Panc1 (cell line): ENCODE measurements at places on chromosomes 7 and 10.

DNA sequence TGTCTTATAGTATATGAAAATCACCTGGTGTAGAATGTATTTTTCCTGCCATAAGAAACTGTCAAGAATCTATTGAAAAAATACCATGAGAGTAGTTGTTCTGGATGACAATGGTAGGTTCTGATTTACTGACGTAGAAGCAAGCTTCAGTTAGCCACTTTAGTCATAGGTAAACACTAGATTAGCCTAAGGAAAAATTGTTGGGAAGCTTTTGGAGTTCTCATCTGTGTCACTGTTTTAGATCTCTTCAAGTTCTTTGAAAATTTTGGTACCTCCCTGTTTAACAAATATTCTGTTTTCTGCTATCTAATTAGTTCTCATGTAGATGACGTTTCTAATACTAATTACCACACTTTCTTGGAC lies 131.8 kb downstream of the ADK start:
- DNase-seq = no peak

- DNase-seq = no peak
Observed at GRCh38 chr10:70884741-70885140, 3.6 kb downstream of the PCBD1 start.

- DNase-seq = no peak
Observed at GRCh38 chr7:111864291-111864976, 302.1 kb upstream of the IMMP2L start.

DNA sequence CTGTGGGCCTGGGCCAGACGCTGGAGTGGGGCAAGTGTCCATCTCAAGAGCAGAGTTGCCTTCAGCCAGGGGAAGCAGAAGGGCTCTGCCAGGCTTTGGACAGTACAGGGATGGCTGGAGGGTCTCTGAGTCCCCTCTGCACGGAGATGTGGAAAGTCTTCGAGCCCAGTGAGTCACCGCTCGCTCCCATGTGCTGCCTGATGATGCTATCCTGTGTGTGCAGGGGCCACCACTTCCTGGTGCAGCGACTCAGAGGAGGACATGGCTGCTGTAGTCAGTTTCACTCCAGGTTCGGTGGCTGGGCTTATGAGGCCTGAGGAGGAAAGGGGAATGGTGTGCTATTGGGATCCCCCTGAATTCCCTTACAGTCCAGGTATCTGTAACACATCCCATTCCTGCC lies 6.0 kb downstream of the ADCYAP1R1 start:
- no peak for DNase-seq

- DNase-seq = no peak
Observed at GRCh38 chr10:49741108-49741995, 20.8 kb downstream of the OGDHL start.

DNA sequence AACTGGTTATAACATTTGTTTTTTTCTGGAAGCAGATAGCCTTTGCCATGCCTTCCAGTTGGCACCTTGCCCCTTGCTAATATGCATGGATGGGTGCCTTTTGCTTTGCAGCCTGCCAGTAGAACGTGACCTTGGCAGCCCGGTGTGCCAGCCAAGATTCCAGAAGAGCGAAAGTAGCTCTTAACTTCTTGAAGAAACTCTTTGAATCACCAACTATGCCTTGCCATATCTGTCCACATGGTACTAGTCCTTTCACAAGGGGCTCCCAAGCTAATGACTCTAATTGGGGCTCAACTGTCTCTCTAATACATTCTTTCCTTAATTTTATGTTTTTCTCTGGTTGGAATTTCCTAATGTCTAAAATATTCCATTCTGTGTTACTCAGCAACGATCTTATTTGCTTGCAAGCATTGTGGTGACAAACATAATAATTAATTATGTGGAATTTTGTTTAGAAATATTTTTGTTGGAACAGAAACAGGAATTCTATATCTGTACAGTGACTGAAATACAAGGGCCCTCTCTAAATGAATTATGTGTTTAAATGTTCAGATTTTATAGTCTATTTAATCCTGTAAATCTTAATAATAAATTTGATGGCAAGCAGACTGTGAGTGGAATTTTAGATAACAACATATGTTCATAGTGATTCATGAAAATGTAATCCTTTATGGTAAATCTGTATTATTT lies 45.8 kb downstream of the HDAC9 start:
- no peak for DNase-seq

DNA sequence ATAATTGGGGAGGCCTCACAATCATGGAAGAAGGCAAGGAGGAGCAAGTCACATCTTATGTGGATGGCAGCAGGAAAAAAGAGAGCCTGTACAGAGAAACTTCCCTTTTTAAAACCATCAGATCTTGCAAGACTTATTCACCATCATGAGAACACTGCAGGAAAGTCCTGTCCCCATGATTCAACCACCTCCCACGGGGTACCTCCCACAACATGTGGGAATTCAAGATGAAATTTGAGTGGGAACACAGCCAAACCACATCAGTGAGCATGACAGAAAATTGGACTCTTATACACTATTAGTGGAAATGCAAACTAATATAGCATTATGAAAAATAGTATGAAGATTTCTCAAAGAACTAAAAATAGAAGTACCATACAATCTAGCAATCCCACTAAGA lies 271.2 kb downstream of the MAGI2 start:
- no peak for DNase-seq

GRCh38 chr10:68082872-68083271 lies 7.8 kb upstream of the HERC4 start:
- DNase-seq = no peak

DNA sequence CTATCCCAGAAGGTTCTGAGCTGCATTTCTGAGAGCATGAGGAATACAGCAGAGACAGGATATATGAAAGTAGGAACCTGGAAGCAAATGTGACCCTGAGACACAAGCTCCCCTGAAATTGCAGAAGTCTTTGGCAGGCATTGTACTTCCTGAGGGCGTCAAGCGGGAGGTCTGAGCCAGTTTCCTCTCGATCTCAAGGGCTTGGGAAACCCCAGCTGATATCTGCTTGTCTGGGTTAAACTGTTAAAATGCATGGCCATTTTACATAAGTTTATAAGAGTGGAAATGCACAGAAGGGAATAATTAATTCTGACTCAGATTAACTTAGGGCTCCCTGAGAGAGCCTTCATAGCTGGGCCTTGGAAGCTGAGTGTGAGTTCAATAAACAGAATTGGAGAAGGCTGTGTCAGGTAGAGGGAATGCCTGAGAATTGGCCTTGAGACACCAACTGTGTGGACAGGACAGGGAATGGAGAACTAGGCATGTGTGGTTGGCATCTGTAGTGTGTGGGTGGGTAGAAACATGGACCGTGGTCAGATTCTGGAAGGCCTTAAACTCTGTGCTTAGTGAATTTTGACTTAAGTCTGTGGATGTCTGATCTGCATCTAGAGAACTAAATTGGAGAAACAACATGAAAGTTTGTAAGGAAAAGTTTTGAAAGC lies 53.3 kb downstream of the WIPF3 start:
- DNase-seq = no peak

DNA sequence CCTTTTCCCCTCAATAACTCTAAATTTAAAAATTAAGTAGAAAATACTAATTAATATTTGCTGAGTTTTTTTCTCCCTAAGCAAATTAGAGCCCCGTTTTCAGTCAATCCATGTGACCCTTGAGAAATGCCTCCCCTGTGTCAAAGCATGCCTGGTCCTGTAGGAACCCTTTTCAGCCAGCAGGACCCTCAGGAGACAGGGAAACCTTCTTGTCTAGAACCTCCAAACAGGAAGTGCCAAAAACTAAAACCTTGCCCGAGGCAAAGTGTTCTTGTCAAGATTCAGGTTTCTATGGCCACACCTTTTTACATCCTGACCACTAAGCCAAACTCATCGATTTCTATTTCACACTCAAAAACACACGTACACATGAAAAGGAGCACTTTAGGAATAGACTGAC lies 60.1 kb upstream of the NFE2L3 start:
- DNase-seq = no peak

DNA sequence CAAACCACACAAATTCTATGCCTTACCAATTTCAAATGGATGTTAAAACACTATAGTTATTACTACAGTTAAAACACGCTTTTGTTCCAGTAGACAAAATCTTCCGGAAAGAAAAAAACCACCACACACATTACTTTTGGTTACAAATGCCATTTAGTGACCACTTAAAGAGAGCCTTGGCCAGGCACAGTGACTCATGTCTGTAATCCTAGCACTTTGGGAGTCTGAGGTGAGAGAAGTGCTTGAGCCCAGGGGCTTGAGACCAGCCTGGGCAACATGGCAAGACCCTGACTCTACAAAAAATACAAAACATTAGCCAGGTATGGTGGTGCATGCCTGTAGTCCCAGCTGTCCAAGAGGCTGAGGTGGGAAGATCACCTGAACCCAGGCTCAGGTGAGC lies 7.2 kb downstream of the TNPO3 start:
- no peak for DNase-seq

GRCh38 chr7:42002654-42003053 lies 234.4 kb downstream of the GLI3 start:
- DNase-seq = no peak

- no peak for DNase-seq
Observed at GRCh38 chr10:12594448-12594944, 245.1 kb downstream of the CAMK1D start.

DNA sequence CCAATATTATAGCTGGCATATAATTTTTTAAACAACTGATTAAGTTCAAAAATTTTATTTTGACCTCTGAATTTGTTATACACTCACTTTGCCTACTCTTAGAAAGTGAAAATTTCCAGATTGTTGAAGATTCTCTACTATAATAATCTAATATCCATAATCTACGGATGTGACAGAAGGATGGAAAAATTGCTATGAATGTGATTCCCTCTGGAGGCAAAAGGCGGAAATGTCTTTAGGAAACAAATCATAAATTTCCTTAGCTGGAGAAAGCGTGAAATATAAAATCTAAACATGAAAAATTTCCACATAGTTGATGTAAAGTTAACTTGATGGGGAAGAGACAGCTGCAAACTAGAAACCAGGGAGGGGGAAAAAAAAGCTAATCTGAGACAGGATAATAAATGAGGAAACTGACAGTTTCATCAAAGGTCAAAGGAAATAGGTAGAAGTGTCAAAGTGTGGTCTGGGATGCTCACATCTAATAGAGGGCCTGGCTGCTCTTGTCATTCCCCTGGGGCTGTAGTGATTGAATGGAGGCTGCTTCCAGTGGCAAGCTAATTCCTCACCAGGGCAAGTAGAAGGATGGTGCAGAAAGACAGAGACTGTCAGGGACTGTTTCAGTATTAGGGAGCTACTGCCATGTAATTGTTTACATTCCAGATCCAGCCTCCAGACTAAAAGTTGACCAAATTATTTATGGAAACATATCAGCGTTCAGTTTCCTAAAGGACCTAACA lies 264.5 kb downstream of the SDHAF3 start:
- no peak for DNase-seq

DNA sequence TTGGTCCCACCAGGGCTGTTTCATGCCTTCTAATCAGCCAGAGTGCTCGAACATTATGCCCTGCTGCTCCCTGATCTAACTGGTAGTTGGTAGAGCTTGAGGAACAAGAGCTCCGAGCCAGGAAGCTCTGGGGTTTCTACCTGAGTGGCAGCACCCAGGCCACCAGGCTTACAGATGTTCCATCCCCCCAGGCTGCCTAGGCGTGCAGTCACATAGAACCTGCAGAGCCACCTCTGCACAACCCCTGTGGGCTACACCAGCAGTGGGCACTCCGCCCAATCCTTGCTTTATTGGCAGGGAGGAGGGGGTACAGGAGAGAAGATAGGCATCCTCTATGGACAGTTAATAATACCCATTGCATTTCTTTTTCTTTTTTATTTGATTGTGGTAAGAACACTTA lies 21.8 kb downstream of the MAP3K8 start:
- DNase-seq = no peak

GRCh38 chr10:62183857-62184795 lies 84.5 kb downstream of the RTKN2 start:
- DNase-seq = peak; percentile 18

GRCh38 chr7:7681191-7681935 lies 37.0 kb downstream of the RPA3 start:
- peak; percentile 85 for DNase-seq

- DNase-seq = no peak
Observed at GRCh38 chr10:61549861-61550260, 96.7 kb upstream of the TMEM26 start.

DNA sequence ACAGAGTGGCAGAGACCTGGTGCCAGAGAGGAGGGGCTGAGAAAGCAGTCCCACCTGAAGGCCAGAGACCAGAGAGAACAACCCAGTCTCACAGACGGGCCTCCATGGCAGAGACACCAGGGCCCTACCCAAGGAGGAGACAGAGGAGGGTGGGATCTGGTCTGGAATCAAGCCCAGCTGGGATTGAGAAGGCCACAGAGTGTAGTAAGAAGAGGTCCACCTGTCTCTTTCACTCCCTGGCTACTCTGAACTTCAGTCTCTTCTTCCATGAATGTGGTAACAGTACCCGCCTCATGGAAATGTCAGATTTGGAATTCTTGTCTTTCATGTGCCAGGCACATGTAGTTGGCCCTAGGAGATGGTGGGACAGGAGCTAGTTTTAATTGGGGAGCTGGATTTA lies 55.6 kb downstream of the CLIP2 start:
- DNase-seq = no peak

- no peak for DNase-seq
Observed at GRCh38 chr7:95391761-95392160, 4.4 kb downstream of the PON3 start.

GRCh38 chr7:128732521-128733277 lies 6.5 kb upstream of the CALU start:
- no peak for DNase-seq

DNA sequence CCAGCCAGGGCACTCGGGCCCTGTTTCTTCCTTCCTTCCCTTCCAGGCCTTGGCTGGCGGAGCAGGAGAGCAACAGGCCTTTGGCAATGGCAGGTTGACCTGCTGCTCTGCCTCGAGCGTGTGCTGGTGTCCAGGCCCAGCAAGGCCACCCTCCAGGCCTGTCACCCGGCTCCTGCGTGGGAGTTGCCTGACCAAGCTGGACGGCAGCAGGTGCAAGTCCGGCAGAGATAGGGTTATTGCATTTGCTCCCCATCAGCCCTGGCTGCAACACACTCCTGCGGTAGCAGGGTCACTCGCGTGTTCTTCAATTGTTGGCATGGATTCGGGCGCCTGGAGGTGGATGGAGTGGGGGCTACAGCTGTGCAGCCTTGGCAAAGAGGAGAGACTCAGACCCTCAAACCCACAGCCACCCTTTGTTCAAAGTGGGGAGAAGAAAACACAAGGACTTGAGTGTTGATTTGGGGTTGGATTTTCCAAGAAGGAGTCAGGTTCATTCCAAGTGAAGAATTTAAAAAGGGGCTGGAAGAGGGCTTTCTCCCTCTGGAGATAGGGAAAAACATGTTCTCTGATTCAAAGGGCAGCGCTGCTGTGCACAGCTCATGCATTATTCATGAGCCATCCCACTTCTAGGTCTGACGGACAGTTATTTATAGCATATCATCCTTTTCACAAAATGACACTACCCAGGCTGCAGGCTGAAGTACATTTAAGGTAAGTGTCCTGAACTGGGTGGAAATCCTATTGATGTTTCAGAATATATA lies 64.2 kb upstream of the PITRM1 start:
- DNase-seq = no peak

DNA sequence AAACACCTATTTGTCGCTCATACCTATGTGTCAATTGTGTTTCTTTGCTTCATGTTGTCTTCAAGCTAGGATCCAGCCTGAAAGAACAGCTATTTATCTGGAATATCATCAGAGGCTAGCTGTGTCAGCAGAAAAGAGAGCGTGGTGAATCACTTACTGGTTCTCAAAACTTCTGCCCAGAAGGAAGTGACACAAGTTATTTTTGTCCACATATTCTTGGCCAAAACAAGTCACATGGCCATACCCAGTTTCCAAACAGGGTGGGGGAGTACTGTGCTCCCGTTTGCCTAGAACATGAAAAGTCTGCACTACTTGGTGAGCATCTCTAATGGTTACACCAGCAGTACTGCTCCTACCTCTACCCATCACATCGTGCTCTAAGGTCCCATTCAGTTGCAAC lies 160.9 kb upstream of the CSTF2T start:
- no peak for DNase-seq

GRCh38 chr7:64614812-64615211 lies 51.1 kb upstream of the ZNF107 start:
- no peak for DNase-seq
